Left renal pelvis (tissue), 4 donors: ENCODE measurements at places on chromosomes 5 and 9. TPM values are rescaled to one million over a fixed set of nuclear protein-coding genes. Genes with fewer than 3 reads are reported as not detected.

GRCh38 chr9:75953218-75953617 is 62.7 kb downstream of the PCSK5 start:
- no peak for DNase-seq

The CSF2 gene
- polyA plus RNA-seq: not detected

The SLC6A19 gene
- polyA plus RNA-seq: 70.8 TPM

GRCh38 chr5:97929383-97929782 is 746.3 kb upstream of the RIOK2 start:
- no peak for DNase-seq

GRCh38 chr5:140134277-140134935 is 8.7 kb downstream of the IGIP start:
- no peak for DNase-seq

DNA sequence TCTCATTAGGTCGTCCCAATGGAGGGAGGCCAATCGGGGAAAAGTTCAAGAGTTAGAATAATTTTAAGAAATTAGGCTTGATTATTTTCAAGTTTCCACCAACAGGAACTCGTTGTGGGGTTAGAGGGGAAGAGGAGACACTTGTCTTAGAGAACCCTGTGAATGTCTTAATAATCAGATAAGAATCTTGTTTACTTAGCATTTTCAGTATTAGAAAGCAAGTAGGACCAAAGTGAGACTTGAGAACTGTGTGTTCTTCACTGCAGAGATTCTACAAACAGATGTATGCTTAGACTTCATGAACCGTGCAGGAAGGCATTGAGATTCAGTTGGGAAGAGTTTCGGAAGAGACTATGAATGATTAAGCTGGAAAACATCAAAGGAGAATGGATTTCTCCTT is 69.0 kb upstream of the HMHB1 start:
- no peak for DNase-seq

- DNase-seq: no peak
Observed at GRCh38 chr5:42767491-42768105, 11.0 kb downstream of the CCDC152 start.

DNA sequence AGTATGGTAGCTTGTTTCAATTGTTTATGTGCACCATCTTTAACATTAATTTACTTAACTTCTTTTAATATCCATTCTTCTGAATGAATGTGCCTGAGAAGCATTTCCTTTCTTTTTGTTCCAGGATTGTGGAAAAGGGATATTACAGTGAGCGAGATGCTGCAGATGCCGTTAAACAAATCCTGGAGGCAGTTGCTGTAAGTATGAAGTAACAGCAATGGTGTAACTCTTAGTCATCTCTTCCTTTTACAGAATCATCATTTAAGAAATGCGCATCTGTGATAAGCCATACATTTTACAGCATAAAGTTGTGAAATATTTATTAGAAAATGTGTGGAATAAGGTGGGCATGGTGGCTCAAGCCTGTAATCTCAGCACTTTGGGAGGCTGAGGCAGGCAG is 117.7 kb downstream of the STARD4 start:
- no peak for DNase-seq

The LCN2 gene
- polyA plus RNA-seq: not detected

The C5orf52 gene
- polyA plus RNA-seq: not detected

DNA sequence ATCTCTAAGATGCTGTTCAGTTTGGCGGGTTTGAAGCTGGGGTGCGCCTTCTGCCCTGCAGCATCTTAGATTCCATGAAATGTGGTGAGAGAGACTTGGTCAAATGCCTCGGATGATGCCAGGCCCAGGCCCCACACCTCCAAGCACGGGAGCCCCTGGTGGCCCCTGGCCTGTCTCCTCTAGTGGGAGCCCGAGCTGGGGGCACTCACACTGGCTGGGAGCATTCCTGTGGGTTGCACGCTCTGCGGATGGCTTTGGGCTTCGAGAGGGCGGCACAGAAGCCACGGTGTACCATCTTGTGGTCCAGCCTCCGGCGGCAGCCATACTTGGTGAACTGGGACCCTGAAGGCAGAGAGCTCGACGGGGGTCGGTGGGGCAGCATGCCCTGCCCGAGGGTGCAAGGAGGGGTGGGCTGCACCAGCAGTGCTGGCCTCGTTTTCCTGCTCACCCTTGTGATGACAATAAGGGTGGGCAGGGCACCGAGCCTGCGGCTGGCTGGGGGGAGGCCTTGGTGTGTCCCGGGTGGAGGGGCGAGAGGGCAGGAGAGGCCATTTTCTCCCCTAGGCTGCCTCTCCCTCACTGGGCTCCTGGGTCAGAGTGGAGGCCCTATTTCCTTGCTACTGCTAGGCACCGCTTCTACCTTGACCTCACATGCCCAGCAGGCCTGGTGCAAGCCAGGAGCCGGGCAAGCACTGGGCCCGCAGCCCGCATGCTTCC is 65.8 kb downstream of the ZNF354C start:
- no peak for DNase-seq

- DNase-seq: no peak
Observed at GRCh38 chr5:151952238-151952637, 27.6 kb upstream of the GLRA1 start.

The TNFSF8 gene
- polyA plus RNA-seq: 0.76 TPM

DNA sequence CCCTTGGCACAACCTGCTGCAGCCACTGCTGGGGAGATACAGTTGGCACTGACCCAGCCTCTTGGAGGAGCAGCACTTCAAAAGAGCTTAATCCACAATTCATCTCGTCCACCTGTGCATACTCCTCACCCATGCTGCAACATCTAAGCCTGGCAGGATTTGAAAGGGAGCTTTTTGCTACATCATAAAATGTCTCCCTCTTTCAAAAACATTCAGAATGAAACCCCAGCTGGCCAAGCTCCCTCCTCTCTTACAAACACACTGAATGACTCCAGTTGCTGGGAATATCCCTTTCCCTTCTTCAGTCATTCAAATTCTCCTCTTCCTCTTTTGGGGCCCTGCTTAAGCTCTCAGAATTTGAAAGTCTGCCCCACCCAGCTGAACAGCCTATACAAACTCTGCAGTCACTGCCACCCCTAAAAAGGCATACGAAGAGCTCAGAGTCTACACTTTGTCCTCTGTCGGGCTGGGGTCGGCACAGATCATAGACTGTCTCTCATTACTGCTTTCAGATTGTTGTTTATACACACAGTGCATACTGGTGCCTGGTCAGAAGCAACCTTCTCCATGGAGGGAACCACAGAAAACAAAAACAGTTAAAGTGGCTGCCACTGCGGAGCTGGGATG is 8.8 kb upstream of the C5orf15 start:
- no peak for DNase-seq

The PCDHB16 gene
- 5.6 TPM for polyA plus RNA-seq

The OTP gene
- not detected for polyA plus RNA-seq

- no peak for DNase-seq
Observed at GRCh38 chr5:94440015-94440414, 178.4 kb downstream of the KIAA0825 start.

GRCh38 chr5:143297756-143298155 is 105.7 kb downstream of the NR3C1 start:
- no peak for DNase-seq

- no peak for DNase-seq
Observed at GRCh38 chr5:65084795-65085515, 316.2 kb downstream of the CWC27 start.

DNA sequence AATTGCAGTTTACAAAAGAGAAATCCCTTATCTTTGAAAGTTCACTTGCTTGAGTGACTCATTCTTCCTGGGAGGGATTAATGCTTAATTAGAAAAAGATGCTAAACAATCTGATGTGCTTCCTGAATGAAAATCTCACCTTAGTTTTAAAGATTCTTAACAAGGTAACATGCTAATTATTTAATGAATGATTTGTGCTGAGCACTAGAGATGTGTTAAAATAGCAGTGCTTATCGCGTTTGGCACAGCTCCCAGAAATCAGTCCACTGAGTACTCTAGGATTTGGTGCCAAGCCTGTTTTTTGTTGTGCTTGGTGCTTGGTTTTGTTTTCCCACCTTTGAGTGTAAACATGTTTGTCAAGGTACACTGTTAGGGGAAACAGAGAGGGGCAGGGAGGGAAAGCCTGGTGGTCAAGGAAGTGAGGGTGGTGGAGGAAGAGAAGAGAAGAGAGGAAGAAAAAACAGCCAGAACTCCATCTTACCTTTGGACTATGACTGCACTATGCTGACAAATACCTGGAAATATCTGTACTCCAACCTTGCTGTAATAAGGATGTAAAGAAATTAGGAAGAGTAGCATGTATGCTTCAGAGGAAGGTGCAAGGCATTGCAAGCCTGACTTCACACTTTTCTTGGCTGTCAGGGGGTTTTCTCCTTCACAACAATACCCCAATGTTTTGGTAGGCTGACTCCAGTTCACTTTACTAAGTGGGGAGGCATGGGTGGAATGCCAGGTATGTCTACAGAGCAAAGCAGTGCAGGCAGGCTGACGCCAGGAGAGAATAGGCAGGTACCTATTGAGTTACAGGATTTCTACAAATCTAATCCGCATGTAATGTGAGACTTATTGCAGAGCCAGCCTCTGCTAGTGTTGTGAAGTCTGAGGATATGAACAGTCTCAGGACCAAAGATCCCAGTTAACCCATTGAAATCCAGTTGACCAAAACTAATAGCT is 157.2 kb upstream of the ISL1 start:
- DNase-seq: no peak

The DELE1 gene
- 87.1 TPM for polyA plus RNA-seq

- DNase-seq: no peak
Observed at GRCh38 chr9:99449726-99450125, 227.6 kb downstream of the SEC61B start.

The CCDC69 gene
- polyA plus RNA-seq: 5.2 TPM

DNA sequence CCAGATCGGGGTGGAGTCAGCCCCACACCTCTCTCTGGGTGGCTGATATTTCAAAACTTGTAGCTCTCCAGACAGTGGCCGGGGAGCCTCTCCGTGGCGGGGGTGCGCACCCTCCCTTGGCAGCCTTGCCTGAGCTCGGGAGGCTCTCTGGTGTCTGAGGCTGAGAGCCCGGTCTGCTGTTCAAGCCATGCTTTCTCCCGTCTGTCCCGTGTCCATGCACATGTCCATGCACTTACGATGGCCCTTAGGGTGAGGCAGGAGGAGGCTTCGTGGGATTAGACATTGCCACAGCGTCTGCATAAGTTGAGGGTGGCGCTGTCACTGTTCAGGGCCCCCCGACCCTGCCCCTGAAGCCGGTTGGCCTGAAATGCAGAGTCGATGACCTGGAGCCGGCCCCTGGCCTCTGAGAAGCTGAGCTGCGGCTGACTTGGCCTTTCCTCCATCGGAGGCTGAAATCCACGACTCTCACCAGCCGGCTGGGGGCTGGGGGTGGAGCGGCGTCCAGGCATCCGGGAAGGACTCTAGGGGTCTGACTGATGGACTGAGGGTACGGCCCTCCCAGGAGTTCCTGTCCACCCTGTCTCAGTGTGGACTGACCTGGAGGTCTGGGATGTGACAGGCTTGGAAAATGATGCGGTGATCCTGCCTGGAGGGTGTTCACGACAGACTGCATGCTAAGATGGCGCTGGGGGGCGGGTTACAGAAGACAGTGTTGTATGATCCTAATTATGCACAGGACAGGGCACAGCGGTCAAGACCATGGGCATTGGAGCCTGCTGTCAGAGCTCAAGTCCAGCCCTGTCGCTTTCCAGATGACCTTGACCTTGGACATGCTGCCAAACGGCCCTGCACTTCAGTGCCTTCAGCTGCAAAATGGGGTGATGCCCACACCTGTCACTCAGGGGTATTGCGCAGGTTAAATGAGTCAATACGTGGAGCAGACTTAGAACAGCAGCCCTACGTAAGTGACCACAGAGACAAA is 18.3 kb upstream of the SLC2A6 start:
- DNase-seq: no peak

The CXXC5 gene
- polyA plus RNA-seq: 211 TPM

- no peak for DNase-seq
Observed at GRCh38 chr5:60526336-60526875, 173.6 kb downstream of the DEPDC1B start.

GRCh38 chr5:11928909-11929308 is 24.7 kb upstream of the CTNND2 start:
- no peak for DNase-seq

The PLAC8L1 gene
- polyA plus RNA-seq: 2.6 TPM

The HTR4 gene
- polyA plus RNA-seq: 0.11 TPM
